ENCODE measurements at places on chromosomes 16 and 17.

- DNase-seq = no peak
These were observed 146.1 kb downstream of the SDK2 start for GRCh38 chr17:73498176-73498575.

DNA sequence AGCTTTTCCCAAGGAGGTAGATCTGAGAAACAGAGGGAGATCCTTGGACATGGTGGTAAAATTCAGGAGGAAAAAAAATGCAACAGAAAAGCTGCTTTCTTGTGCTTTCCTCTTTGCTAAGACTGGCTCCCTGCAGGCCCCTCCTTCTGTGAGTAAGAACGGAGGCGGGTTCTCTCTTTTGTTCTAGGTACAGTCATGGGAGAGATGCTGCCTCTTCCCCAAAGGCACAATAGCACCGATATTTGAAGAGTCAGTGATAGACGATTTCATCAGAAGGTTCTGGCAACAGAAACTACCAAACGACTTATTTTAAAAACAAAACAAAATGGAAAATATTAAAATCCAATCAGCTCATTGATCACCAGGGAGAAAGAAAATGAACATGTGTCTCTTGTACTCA, 32.6 kb upstream of the KIFC3 start:
- DNase-seq = no peak

DNA sequence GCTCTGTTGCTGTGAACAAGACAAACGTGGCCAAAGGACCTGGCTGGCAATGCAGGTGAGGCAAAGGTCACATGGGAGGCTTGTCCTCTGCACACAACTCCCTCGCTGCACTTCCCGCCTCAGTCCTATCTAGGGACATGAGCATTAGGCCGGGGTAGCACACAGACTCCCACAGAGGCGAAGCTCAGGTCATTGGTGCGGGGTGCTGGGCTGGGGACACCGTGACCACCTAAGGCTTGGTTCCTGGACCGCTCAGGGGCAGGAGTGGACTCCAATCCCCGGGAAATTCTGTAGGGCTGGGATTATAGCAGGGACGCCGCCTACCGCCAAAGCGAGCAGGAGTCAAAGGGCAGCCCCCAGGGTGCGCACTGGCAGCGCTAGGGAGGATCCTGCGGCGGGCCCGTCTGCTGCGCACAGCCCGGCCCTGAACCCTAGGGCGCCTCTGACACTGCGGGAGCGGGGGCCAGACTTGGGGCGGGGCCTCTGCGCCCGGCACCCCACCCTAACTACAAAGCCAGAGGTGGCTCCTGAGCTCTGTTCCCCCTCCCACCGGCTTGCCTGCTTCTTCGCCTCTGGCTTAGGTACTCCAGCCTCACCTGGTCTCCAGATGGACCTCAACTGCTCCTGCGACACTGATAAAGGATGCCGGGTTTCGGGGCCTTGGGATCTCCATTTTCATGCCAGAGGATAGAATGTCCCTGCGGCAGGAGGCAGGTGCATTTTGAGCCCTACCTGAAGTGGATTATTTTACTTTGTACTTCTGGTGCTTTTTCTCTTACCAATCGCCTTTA, 3.9 kb upstream of the MT1B start:
- DNase-seq = no peak

- peak; percentile 23 for DNase-seq
These were observed 15.1 kb downstream of the FAM117A start for GRCh38 chr17:49748791-49749190.

- DNase-seq = no peak
These were observed 267.8 kb downstream of the FOXL1 start for GRCh38 chr16:86846136-86846535.

GRCh38 chr17:43368740-43369506, 29.9 kb upstream of the ARL4D start:
- peak; percentile 48 for DNase-seq

DNA sequence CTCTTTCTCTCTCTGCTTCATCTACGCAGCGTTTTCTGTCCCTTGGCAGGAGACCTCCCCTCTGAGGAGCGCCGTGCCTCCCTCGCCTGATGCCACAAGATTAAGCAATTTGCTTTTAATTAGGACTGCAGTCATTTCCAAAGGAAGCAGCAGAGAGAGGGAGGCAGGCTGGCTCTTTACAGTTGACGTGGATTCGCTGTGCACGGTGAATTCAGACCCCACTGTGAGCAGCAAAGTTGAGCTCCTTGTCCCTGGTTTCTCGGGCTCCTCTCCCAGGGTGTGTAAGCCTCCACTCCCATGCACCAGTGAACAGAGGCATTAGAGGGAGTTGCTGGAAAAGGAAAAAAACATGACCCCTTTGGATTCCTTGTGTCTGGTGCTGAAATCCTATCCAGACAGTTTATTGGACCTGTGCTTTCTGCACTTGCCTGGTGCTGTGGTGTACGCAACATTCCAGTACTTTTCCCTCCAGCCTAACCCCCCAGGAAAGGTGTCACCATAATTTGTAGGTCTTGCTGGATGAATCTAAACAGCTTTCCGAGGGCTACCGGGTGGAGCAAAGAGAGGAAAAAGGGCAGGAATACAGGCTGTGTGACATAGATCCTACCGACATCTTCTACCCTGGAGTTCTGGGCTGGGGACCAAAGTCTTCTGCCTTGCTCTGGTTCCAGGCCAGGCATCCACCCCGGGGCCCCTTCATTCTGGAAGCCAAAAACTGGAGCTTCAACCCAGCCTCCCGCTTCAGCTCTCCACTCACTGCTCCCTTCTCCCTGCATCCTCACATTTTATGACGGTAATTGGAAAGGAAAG, 171.0 kb downstream of the MAF start:
- DNase-seq = no peak

DNA sequence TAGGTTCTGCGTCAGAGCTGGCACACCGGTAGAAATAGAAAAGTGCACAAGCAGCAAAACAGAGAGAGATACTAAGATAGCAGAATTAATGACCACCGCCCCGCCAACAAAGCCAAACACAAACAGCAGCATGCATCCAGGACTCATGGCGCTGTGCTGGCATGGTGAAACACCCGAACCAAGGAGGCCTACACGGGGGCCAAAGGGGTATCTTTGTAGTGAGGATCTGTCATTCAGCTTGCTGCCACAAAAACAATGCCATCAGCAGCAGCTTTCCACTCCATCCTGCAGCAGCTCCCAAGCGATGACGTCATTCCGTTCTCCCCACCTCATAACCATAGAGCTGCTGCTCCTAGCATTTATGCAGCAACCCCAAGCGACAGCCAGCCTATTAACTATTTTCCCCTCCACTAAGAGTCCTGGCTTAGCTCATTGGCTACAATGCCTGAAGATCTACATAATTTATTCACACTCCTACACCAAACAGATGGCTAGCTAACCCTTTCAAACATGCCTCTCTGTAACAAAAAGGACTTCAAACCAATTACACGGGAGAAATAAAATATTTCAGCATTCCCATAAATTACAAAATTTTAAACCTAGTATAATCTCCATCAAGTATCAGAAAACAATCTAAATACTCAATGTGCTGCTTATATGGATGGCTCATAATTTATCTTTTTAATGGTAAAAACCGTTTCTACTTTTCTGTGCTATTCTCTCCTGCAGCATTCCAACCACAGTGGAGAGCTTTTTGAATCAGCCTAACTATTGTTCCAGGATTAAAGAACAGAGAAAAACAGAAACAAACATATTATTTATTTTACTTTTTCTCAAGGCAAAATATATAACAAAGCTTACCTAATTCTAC, 73.9 kb downstream of the SPAG9 start:
- DNase-seq = no peak

DNA sequence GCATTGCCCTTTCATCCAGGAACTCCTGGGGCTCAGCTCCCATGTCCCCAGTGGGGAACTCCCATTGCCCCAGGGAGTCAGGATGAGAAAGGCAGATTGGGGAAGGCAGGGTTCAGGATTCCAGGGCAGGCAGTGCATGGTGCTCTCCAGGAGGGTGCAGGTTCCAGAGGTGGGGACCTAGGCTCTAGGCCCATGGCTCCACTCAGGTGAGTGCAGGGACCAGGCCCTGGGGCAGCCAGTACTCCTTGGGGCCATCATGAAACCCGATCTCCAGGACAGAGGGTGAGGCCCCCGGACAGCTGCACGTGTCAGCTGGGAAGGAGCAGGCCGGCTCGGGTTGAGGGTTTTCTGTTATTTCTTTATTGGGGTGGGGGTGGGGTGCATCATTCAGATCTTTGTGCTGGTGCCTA, 1.3 kb upstream of the MTSS2 start:
- no peak for DNase-seq

GRCh38 chr16:30949650-30950515, 1.0 kb downstream of the ORAI3 start:
- no peak for DNase-seq

- DNase-seq = no peak
These were observed 164.1 kb downstream of the CMIP start for GRCh38 chr16:81608523-81609209.

DNA sequence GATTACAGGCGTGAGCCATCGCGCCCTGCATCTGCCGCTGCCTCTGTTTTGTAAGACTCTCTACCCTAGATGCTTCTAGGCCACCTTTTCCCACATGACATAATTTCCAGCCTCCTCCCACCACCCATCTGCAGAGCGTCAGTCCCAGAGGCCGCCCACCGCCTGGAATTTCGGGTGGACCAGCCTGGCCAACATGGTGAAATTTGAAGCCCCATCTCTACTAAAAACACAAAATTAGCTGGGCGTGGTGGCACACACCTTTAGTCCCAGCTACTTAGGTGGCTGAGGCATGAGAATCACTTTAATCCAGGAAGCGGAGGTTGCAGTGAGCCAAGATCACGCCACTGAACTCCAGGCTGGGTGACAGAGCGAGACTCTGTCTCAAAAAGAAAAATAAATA, 5.1 kb upstream of the CIBAR2 start:
- DNase-seq = no peak

GRCh38 chr17:37750768-37751475, 6.1 kb upstream of the HNF1B start:
- no peak for DNase-seq

- no peak for DNase-seq
These were observed 47.5 kb upstream of the ENDOV start for GRCh38 chr17:80367503-80367902.

DNA sequence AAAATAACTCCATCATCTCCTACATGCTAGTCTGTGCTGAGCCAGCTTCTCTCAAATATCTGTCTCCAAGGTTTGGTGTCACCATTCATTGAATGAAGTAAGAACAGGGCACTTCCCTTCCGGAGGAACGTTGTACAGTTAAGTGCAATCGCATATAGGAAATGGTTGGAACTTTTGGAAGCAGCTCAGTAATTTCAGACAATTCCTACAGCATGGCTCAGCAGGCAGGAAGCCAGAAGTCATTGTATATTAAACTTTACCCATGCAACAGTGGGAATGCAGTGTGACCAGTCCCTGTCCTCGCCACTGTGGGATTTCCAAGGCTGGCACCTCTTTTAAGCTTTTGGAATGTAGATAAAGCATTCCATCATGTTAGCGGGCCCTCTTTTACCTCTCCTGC, 51.1 kb upstream of the MYH2 start:
- DNase-seq = no peak

DNA sequence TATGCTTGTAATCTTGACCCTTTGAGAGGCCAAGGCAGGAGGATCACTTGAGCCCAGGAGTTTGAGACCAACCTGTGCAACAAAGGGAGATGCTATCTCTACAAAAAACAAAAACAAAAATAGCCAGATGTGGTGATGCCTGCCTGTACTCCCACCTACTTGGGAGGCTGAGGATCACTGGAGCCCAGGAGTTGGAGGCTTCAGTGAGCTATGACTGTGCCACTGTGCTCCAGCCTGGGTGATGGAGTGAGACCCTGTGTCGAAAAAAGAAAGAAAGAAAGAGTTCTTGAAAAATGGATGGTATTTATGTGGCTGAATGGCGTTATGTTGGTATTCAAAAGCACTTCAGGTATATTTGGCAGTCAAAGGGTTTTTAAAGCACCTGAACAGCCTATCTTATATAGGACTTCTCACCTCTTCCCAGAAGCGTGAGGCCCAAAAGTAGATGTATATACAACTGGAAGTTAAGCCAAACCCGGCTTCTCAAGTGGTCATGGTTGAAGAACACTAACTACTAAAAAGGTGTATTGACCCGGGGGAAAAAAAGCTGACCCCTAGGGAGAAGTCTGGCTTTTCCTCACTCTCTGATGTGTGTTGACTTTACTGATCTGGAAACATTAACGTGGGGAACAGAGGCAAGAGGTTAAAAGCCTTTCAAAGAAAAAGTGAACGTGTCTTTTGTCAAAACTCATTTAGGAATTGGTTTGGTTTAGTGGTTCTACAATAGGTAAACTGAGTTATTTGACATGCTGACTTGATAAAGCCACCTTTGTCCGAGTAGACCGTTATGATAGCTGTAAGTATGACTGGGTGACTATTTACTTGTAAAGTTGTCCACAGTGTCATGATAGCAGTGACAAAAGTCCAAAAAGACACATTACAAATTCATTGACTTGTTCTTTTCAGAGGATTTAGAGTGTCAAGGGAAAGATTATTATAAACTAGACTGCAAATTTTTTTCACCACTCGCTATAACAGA, 183.4 kb downstream of the IRX3 start:
- no peak for DNase-seq

DNA sequence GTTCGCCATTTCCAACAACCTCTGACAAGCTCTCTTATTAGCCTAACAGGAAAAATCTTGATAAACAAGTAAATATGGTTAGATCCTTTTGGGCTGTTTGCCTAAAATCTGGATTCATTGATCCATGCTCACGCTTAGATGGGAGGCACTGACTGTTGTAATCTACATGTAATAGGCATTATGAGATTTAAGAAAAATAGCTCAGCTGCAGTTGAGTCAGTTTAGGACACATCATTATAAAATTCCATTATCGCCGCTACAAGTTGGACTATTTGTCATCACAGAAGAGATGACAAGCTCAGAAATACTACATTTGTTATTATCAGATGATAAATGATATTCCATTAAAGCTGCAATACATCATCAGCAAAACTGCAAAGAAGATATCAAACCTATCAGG, 524.0 kb downstream of the TOX3 start:
- DNase-seq = no peak

DNA sequence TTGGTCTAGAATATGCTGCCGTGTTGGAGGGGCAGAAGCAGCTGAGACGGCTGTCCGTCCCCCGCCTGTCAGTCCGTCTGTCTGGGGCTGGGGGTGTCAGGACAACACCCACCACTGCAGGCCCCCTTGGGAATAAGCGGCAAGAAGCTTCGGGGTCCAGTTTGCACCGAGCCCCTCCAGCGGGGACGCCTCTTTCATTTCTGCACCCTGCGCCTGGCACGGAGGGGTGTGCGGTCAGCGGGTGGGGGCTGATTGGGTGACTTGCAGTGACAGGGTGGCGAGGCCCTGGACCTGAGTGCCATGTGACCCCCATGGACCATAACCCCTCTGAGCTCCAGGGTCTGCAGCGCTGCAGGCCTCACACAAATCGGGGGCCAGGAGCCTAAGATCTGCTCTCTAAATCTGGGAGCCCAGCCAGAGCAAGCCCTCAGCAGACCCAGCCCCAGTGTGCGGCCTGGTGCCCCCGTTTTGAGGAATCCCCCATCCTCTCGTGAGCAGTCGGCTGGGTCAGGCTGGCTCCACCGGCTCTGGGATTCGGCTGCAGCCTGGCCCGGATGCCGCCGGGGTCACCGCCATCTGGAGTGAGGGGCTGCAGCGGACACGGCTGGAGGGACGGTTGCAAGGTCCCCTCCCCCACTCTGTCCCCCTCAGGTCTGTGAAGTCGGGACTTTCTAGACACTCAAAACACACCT, 8.3 kb downstream of the CBFA2T3 start:
- DNase-seq = no peak

GRCh38 chr16:21646721-21647561, 5.5 kb downstream of the IGSF6 start:
- peak; percentile 55 for DNase-seq
